ENCODE measurements at places on chromosomes 11 and 22.

DNA sequence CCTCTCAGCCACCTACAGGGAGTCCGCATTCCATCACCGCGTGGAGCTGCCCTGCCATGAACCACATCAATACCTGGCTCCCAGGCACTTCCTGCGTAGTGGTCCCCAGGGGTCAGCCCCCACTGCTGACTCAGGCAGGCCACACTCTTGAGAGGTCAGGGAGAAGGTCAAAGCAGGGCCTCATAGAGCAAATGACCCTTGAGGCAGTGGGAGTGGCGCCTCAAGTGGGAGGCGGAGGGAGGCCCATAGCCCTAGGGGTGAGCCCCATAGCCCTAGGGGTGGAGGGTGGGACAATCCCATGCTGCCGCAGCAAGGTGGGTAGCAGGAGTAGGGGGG, 5.0 kb downstream of the PRDX5 start:
- no peak for DNase-seq

DNA sequence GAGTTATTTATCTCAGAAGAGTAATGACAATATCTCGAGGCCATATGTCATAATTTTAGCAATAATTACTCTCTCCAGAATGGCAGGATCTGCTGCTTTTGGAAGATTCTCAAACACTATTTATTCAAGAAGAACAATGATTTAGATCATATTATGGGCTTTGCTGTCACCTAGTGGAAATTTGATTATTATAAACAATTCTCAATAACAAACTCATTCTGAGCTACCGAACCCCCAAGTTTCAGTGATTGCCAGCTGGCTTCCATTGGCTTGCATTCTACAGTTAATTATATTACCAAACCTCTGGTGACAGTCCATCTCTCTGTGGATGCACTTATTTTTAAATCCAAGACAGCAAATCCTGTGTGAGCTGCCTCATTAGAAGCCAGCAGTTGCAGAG, 27.9 kb upstream of the SLC36A4 start:
- DNase-seq = no peak

GRCh38 chr11:18791969-18792628, 501 bp upstream of the PTPN5 start:
- DNase-seq = no peak

GRCh38 chr11:124277804-124278203, 21.6 kb downstream of the OR8G5 start:
- no peak for DNase-seq

- DNase-seq = no peak
Measured at GRCh38 chr11:91163619-91164451, 941.0 kb upstream of the CHORDC1 start.

GRCh38 chr11:134536219-134536618, 124.2 kb upstream of the B3GAT1 start:
- DNase-seq = no peak

- no peak for DNase-seq
Measured at GRCh38 chr11:48032721-48033120, 52.4 kb downstream of the PTPRJ start.

DNA sequence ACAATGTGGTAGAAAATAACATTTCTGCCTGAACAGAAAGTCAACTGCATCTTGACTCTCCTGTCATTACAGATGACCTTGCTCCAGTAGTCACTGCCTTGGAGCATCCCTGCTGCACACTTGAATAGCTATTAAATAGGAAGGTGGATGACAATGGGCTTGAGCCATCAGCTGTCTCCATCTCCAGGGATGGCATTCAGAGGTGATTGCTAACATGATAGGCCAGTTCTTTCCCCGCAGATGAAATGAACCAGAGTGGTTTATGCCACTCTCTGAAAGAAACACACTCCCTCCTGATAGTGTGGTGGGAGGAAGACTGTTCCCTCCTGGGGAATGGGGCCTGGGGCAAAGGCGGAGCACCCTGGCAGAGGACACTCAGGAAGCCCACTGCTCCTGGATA, 57.1 kb upstream of the OLFML1 start:
- no peak for DNase-seq

DNA sequence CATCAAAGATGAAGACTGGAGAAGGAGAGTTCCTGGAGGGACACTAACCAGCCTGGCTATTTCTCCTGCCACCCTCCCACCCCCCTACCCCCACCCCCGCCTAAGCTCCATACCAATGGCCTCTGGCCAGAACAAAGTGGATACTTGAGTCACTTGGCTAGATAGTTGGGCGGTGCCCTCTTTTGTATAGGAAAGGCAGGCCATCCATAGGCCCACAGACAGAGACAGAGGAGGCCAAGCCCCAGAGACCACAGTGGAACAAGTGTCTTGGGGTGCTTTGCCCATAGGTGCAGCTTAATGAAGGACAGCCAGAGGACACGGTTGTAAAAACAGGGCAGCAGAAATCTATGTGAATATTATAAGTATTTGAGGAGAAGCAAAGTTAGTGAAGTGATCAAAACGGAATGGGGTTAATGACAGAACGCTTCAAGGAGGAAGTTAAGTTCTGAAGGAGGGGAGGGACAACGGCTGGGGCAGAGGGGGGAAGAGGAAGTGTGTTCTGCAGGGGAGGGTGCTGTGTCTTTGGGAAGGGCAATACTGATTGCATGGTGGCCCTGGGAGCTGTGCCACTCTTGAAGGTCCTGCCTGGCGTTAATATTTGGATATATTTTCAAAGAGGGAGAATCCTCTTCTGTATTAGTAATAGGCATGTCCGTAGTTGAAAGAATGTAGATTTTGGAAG, 32.7 kb downstream of the FLI1 start:
- DNase-seq = peak; percentile 67

DNA sequence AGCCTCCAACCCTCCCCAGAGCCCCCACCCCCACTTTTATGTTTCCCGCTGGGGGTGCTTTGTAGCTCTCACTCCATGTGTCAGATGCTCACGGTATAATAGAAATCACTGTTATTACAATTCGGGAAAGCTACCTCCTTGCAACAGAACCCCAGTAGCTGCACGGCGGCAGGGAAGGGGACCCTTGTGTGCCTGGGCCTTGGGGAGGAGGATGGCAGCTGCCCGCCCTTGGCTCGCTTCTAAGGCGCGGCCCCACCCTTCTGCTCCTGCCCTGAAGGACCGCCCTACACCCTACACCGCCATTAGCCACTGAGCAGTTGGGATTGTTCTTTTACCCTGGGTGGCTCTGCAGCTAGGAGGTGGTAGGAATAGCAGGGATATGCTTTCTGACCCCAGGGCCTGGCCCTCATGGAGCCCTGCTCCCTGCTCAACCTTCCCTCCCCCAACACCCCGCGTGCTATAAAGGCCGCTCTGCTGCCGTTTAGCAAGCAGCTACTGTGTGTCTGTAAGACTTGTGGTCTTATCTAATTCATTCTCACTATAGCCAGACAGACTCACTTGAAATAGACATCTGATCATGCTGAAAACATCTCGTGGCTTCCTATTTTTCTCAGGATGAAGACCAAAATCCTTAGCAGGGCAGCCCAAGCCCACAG, 219.7 kb downstream of the CEP164 start:
- no peak for DNase-seq

GRCh38 chr22:26632422-26633155, 10.8 kb downstream of the CRYBA4 start:
- DNase-seq = no peak

- no peak for DNase-seq
Measured at GRCh38 chr11:91997226-91997625, 227.4 kb upstream of the FAT3 start.

- no peak for DNase-seq
Measured at GRCh38 chr22:40487663-40488249, 117.4 kb downstream of the SGSM3 start.

DNA sequence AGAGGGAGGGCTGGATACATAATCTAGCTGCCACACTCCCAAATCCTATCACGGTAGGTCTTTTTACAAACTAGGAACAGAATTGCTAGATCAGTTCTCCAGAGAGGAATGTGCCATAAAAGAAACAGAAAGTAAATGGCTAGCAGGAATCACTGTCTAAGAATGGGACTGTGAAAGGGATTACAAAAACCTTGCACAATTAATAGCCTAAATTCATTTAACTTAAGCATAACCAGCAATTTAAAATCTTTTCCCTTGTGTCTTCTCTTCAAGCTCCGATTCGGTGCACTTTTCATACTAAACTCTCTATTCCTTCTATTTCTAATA, 35.2 kb downstream of the APOL5 start:
- no peak for DNase-seq

GRCh38 chr11:39192671-39193070, 2266.8 kb downstream of the LRRC4C start:
- no peak for DNase-seq

- DNase-seq = no peak
Measured at GRCh38 chr11:8011371-8011770, 24.2 kb downstream of the EIF3F start.

DNA sequence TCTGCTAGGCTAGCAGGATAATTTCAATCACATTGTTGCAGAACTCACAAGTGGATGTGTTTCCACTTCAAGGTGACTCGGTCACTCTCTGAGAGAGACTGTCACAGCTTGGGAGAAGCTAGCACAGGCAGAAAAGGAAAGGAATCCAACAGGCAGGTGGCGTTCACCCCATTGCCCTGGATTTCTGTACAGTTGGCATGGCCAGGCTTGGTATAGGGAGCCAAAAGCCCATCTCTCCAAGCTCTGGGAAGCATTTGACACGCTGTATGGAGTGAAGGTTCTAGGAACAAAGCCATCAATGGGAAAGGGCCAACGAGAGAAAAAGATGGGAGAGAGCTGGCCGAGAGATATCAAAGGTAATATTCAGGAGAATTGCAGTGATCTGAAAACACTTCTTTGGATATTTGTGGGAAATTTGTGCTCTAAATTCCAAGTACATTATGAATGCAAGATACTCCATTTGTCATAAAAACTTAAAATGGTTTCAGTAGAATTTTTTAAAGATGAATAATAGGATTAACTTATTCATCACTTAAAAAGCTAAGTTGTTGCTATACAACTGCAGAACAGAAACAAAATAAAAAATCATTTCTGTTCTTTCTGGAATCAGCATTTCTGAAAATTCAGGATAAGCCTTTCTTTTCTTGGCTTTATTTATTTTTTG, 223.5 kb upstream of the NTM start:
- no peak for DNase-seq

DNA sequence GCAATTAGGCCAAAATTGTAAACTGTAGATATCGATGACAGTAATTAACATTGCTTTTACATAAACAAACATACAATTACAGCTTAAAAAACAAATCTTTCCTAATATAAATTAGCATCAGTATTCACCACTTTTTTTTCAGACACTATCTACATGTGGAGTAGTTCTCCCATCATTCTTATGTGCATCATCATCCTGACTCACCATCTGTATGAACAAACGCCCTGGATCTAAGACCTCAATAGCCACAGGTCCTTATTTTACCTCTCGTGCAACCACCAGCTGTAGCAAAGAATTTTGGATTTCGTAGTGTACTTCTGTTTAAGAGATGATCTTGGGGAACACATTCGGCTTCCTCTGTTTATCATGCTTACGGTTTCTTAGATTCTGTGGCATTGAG, 551.9 kb upstream of the KIRREL3 start:
- no peak for DNase-seq

GRCh38 chr11:27423125-27423524, 49.5 kb downstream of the LGR4 start:
- DNase-seq = peak; percentile 86

DNA sequence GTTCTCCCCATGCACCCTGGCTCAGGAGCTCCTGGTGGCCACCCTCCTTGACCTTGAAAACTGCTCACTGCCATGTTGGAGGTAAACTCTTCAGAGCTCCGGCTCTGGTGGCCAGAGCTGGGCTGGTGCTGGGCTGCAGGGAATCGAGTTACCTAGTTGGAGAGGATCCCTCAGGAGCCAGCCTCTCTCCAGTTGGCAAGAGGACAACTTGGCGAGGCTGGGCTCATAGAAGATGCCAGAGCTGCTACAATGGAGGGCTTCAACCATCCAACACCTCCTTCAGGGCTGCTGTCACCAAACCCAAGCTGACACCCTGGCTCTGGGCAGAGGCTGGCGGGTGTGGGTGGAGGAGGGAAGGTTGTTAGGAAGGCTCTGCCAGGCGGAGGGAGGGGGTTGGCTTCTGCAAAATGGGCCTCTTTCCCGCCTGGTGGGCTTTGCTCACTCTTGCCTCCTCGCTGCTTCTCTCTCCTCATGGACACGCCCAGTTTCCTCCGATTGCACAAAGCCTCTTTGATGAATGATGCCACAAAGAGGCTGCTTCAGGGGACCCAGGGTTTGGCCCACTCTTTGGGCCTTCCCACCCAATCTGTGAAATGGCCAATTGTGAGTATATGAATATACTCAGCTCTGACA, 53.1 kb downstream of the THAP12 start:
- DNase-seq = no peak

DNA sequence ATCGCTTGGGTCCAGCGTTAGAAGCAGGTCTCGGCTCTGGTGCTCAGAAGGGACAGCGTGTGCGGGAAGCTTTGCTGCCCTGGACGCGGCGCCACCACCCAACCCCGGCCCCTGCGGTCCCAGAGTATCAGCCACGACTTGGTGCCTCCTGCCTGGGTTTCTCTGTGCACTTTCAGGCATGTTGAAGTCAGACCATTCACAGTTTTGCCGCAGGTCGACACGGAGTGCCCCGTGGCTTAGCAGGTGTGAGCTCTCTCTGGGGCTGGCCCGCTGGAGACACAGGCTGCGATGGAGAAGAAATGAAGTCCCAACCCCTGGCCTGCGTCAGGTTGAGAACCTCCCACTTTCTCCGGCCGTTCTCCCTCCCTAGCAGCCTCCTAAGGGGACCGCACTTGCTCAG, 494.5 kb downstream of the BRD1 start:
- DNase-seq = peak; percentile 28

GRCh38 chr11:2898366-2899079, 12.9 kb upstream of the CDKN1C start:
- peak; percentile 84 for DNase-seq

GRCh38 chr22:49756201-49756600, 71.5 kb downstream of the BRD1 start:
- DNase-seq = peak; percentile 44

DNA sequence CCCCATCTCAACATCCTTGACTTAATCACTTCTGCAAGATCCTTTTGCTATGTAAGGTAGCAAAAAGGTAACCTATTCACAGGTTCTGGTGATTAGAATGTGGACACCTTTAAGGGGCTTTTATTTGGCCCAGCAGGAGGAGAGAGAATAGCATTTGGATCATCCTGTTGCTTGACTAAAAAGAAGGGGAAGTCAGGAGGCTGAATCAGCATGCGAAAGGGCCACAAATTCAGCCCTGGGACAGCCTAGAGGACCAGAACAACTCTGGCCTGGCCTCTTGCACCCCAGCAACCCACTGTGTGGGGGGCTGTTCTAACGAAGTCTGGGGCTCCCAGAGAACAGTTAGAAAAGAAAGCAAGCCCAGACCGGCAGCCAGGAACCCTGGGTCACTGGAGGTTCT, 3.2 kb upstream of the HMOX1 start:
- DNase-seq = no peak

GRCh38 chr11:14673421-14673820, 29.8 kb downstream of the PDE3B start:
- no peak for DNase-seq
